ENCODE measurements at places on chromosomes 1 and 21. TPM values are rescaled to one million over a fixed set of nuclear protein-coding genes. Genes with fewer than 3 reads are reported as not detected.

C1orf35 gene
- 13.4 TPM for total RNA-seq

CD55 gene
- total RNA-seq = 29.9 TPM

OTUD3 gene
- total RNA-seq = 5.9 TPM

HLCS gene
- 38.3 TPM for total RNA-seq

SPATA6 gene
- 2.1 TPM for total RNA-seq

ANGPTL3 gene
- total RNA-seq = not detected

LINGO4 gene
- not detected for total RNA-seq

RGS7 gene
- total RNA-seq = 2.7 TPM

ENAH gene
- 140 TPM for total RNA-seq

FAM3B gene
- not detected for total RNA-seq

IGFN1 gene
- 0.28 TPM for total RNA-seq

SPRR2F gene
- not detected for total RNA-seq

PPM1J gene
- total RNA-seq = 2.3 TPM

C1orf52 gene
- total RNA-seq = 14.6 TPM

DARS2 gene
- total RNA-seq = 29.3 TPM

KRTAP21-1 gene
- total RNA-seq = not detected

PDXK gene
- 200 TPM for total RNA-seq

TGFB2 gene
- total RNA-seq = 20.9 TPM

IGSF5 gene
- not detected for total RNA-seq

CFHR2 gene
- total RNA-seq = not detected

ADAM30 gene
- total RNA-seq = not detected

PITHD1 gene
- 45.8 TPM for total RNA-seq

NCMAP gene
- total RNA-seq = not detected

ESPN gene
- total RNA-seq = under 0.01 TPM

OR2L5 gene
- total RNA-seq = not detected

GNAT2 gene
- under 0.01 TPM for total RNA-seq

Measured in regular cardiac myocyte (primary cell).